ENCODE measurements at places on chromosomes 2 and 18. TPM values are rescaled to one million over a fixed set of nuclear protein-coding genes. Genes with fewer than 3 reads are reported as not detected.

DNA sequence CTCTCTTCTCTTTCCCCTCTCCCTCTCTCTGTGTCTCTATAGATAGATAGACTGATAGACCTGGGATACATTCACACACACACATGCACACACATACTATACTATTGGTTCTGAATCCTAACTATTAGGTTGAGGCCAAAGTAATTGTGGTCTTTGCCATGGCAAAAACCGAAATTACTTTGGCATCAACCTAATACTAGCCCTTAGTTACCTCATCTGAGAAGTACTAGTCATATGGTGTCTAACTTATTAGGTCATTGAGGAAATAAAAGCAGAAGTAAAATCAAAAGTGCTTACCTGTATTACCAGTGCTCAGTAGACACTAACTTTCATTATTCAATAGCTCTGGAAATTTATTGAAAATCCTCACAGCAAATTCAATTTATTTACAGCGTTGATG, 451.5 kb downstream of the EPHA4 start:
- H3K4me1 ChIP-seq: no peaks in the 10 kb centered on the region
- no peak overlapping the region for H3K27ac ChIP-seq
- H3K27me3 ChIP-seq: peaks cover 13% of the 10 kb centered on the region
- H3K4me3 ChIP-seq: no peak overlapping the region

GRCh38 chr2:160614391-160614790, 120.8 kb upstream of the RBMS1 start:
- no peak overlapping the region for H3K27ac ChIP-seq
- DNase-seq: no peak
- H3K4me3 ChIP-seq: no peak overlapping the region
- no peaks in the 10 kb centered on the region for H3K36me3 ChIP-seq
- H3K27me3 ChIP-seq: peaks cover 13% of the 10 kb centered on the region
- H3K4me1 ChIP-seq: no peaks in the 10 kb centered on the region

- no peak for DNase-seq
- no peak overlapping the region for H3K4me3 ChIP-seq
- H3K27me3 ChIP-seq: no peaks in the 10 kb centered on the region
- no peaks in the 10 kb centered on the region for H3K4me1 ChIP-seq
- peaks cover 42% of the 10 kb centered on the region for H3K36me3 ChIP-seq
Measured at GRCh38 chr2:177518754-177519153, 126.2 kb downstream of the AGPS start.

DNA sequence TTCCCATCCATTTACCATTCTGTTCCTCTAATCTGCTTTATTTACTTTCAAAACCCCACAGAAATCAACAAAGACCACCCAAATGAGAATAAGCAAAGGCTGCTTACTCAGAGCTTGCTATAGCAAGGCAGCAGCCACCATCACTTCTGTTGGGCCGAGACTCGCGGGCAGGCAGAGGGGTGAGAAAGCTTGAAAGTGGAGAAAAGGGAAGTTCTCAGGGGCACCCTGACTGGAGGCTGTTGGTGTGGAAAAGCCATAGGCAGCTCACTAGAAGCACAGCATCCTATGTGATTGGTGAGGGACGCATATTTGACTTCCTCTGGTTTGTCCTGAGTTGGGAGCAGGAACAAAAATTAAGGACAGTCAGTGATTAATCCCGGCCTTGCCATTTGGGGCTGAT, 269.7 kb upstream of the THSD7B start:
- H3K4me1 ChIP-seq: peaks cover 3% of the 10 kb centered on the region
- no peak for DNase-seq
- H3K27me3 ChIP-seq: peaks cover 8% of the 10 kb centered on the region
- no peak overlapping the region for H3K4me3 ChIP-seq

GRCh38 chr2:152344579-152345195, 9.7 kb downstream of the FMNL2 start:
- DNase-seq: no peak
- H3K4me3 ChIP-seq: no peak overlapping the region
- H3K27me3 ChIP-seq: no peaks in the 10 kb centered on the region
- no peaks in the 10 kb centered on the region for H3K4me1 ChIP-seq

- no peak for DNase-seq
- H3K4me1 ChIP-seq: peaks cover 17% of the 10 kb centered on the region
- no peak overlapping the region for H3K4me3 ChIP-seq
- no peak overlapping the region for H3K27ac ChIP-seq
- H3K36me3 ChIP-seq: peaks cover 9% of the 10 kb centered on the region
- H3K27me3 ChIP-seq: no peaks in the 10 kb centered on the region
Measured at GRCh38 chr2:119775102-119775501, 15.4 kb downstream of the PTPN4 start.

DNA sequence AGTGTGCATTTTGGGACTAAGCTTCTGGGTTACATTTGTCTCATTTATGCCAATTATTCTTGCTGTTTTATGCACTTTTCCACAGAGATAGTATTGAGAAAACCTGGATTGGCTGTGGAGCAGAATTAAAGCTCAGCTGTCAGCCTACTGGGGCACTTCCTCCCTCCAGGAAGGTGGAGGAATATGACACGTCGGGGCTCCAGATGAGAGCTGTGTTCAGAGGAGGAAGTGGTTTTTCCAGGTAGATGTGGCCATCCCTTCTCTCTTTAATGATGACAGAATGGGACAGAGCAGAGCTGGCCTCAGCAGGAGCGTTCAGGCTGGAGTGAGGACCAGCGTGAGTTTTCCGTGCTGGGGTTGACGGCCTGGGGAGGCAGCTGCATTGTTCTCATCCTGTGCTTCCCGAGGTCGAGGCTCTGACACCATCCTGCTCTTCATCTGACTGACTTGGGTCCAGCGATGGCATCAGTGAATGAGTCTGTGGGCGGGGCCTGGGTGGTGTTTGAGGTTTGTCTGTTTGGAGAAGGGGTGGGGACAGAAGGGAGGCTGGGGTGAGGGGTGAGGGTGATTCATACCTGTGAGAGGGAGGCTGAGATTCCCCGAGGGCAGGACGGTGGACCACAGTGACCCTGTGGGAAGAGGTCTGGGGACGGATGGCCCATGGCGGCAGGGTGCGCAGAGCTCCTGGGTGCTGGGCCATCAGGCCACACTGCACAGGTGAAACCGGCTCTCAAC, 207.0 kb downstream of the LDLRAD4 start:
- H3K27ac ChIP-seq: no peak overlapping the region
- no peaks in the 10 kb centered on the region for H3K36me3 ChIP-seq
- H3K4me3 ChIP-seq: no peak overlapping the region
- peaks cover 3% of the 10 kb centered on the region for H3K27me3 ChIP-seq

- H3K4me1 ChIP-seq: no peaks in the 10 kb centered on the region
- H3K27me3 ChIP-seq: no peaks in the 10 kb centered on the region
- DNase-seq: no peak
- H3K27ac ChIP-seq: no peak overlapping the region
- no peaks in the 10 kb centered on the region for H3K36me3 ChIP-seq
- no peak overlapping the region for H3K4me3 ChIP-seq
Measured at GRCh38 chr2:40797120-40797519, 345.2 kb upstream of the SLC8A1 start.

DNA sequence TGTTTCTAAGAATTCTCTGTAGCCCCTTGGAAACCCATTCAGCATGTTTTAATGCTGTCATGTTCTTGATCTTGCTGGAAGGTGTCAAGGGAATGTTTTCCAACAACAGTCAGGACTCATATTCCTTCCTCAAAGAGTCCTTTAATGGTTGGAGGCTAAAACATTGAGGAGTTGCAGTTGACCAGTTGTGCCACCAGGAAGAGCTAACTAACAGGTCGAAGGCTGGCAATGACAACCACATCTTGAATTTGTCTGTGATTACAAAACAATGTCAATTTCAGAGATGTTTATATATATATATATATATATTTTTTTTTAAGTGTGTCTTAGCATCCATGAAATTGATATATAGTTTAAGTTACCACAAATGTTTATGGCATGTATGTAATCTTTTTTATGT, 151.5 kb downstream of the INO80D start:
- no peak for DNase-seq
- no peak overlapping the region for H3K27ac ChIP-seq
- H3K4me1 ChIP-seq: no peaks in the 10 kb centered on the region
- no peaks in the 10 kb centered on the region for H3K27me3 ChIP-seq

GRCh38 chr18:63905361-63905760, 2.4 kb upstream of the SERPINB10 start:
- no peaks in the 10 kb centered on the region for H3K27me3 ChIP-seq
- no peaks in the 10 kb centered on the region for H3K36me3 ChIP-seq
- no peak overlapping the region for H3K4me3 ChIP-seq
- peaks cover 8% of the 10 kb centered on the region for H3K4me1 ChIP-seq
- H3K27ac ChIP-seq: no peak overlapping the region

DNA sequence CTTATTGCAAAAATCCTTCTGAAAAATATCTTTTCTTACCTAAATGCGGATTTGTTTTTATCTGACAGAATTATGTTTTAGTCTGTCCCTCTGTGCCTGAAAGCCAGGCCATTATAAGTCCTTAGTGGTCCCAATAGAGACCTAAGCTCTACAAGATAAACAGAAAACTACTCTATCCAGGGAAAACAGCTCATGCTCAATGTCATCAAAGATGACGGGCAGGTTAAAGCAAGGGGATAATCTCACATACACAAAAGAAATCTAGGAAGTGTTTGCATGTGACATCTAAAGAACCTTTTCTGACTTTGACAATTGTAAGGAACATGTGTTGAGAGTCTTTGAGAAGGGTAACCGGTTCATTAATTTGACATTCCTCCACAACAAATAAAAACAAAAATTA, 741.1 kb upstream of the ID2 start:
- H3K4me1 ChIP-seq: no peaks in the 10 kb centered on the region
- no peaks in the 10 kb centered on the region for H3K36me3 ChIP-seq
- no peak overlapping the region for H3K27ac ChIP-seq
- no peak overlapping the region for H3K4me3 ChIP-seq

DNA sequence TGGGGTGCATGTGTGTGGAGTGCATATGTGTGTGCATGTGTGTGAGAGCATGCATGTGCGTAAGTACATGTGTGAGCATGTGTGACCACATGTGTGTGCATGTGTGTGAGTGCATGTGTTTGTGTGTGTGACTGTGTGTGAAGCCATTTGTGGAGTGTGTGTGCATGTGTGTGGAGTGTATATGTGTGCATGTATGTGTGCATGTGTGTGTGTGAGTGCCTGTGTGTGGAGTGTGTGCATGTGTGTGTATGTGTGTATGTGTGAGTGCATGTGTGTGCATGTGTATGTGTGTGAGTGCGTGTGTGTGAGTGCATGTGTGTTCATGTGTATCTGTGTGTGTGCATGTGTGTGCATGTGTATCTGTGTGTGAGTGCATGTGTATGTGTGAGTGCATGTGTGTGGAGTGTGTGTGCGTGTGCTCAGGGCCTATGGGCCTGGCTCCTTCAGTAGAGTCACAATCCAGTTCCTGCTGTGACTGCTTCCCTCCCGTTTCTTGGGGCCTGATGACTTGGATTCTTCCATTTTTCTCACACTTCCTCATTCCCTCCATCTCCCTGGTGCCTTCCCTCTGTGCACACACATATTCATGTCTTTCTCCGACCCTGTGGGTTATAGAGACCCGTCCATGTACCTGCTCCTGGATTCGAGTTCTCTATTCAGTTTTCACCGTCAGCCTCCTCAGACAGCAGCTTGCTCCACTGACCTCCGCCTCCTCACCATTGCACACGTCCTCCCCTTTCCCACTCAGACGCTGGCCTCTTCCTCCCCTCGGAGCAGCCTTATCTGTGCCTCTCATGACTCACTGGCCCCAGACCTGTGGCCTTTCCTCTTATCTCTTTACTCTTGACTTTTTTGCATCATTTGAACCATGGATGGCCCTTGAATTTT, 25.2 kb downstream of the TOGARAM2 start:
- DNase-seq: no peak
- no peaks in the 10 kb centered on the region for H3K36me3 ChIP-seq
- H3K27me3 ChIP-seq: peaks cover 2% of the 10 kb centered on the region
- H3K4me1 ChIP-seq: peaks cover 13% of the 10 kb centered on the region

- no peak for DNase-seq
- no peaks in the 10 kb centered on the region for H3K36me3 ChIP-seq
- H3K27me3 ChIP-seq: no peaks in the 10 kb centered on the region
- no peaks in the 10 kb centered on the region for H3K4me1 ChIP-seq
Measured at GRCh38 chr18:78031589-78031988, 781.9 kb downstream of the GALR1 start.

GRCh38 chr18:38563396-38563980, 997.9 kb upstream of the CELF4 start:
- H3K27me3 ChIP-seq: no peaks in the 10 kb centered on the region
- DNase-seq: no peak
- H3K4me1 ChIP-seq: no peaks in the 10 kb centered on the region
- H3K4me3 ChIP-seq: no peak overlapping the region
- no peaks in the 10 kb centered on the region for H3K36me3 ChIP-seq
- H3K27ac ChIP-seq: no peak overlapping the region

DNA sequence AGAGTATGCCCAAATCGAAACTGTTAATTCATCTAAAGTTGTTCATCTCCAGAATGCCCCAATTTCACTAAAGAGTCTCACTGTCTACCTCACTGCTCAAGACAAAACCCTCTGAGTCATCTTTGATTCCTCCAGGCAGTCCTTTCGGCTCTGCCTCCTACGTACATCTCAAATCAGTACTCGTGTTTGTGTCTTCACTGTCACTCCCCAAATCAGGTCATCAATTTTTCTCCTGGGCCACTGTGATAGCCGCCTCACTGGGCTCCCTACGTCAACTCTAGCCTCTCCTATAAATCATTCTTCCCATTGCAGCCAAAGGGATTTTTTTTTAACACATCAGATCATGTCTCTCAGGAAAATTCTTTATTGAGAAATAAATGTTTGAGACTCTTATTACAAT, 42.1 kb upstream of the TTC39C start:
- no peaks in the 10 kb centered on the region for H3K36me3 ChIP-seq
- DNase-seq: no peak
- no peak overlapping the region for H3K4me3 ChIP-seq

DNA sequence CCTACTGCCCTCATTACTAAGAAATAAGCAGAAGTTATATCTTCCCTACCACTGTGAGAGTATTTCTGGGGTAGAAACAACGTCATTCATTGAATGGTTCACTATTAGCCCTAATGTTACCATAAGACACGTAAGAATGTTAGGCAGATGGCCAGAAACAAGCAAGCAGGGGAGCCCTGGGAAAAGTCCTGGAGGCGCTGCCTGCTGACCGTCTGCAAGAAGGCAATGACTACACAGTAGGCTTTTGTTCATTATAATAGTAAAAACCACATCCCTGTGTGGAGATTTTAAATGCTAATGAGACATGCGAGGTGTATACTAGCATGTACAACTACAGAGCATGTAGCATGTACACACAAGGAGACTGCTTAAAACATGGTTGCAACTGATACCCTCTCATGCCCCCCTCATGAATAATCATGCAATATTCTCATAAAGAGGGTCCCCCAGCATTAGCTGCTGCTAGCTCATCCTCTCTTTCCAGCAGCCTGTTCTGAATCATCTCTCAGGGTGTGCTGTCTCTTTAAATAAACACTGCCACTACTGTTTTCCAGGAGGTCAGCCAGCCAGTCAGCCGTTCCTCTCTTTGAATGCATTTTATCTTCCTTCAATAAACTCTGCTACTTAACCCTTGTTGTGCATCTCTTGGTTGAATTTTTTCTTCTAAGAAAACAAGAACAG, 23.6 kb downstream of the SUCLG1 start:
- DNase-seq: no peak
- no peak overlapping the region for H3K4me3 ChIP-seq
- no peak overlapping the region for H3K27ac ChIP-seq
- peaks cover 78% of the 10 kb centered on the region for H3K36me3 ChIP-seq
- H3K4me1 ChIP-seq: no peaks in the 10 kb centered on the region

- H3K36me3 ChIP-seq: no peaks in the 10 kb centered on the region
- H3K4me3 ChIP-seq: no peak overlapping the region
- no peak for DNase-seq
- H3K4me1 ChIP-seq: peaks cover 43% of the 10 kb centered on the region
- no peaks in the 10 kb centered on the region for H3K27me3 ChIP-seq
- no peak overlapping the region for H3K27ac ChIP-seq
Measured at GRCh38 chr2:85702172-85702571, 8.0 kb downstream of the GNLY start.

VAMP5 gene
- total RNA-seq: 11.4 TPM

GPR75 gene
- 5.7 TPM for total RNA-seq

SLC11A1 gene
- total RNA-seq: 0.93 TPM

UGT1A3 gene
- not detected for total RNA-seq

CNTNAP5 gene
- not detected for total RNA-seq

ADCYAP1 gene
- not detected for total RNA-seq

SFTPB gene
- total RNA-seq: 0.05 TPM

Measured in activated B cell treated with CpG ODN at 0.5 μM for 24 hours (primary cell).